ENCODE measurements at places on chromosomes 2 and 18.

DNA sequence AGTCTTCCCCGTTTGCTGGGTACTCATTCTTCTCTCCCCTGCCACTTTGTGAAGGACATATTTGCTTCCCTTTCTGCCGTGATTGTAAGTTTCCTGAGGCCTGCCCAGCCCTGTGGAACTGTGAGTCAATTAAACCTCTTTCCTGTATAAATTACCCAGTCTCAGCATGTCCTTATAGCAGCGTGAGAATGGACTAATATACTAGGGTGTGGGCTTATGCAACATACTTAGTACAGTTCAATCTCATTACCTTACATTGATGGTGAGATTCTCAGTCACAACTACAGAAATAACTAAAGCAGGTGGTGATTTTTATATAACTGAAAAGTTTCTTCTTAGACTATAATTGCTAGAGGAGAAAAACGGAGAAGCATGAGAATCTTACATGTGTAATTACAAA lies 237.9 kb upstream of the MMADHC start:
- DNase-seq = no peak

DNA sequence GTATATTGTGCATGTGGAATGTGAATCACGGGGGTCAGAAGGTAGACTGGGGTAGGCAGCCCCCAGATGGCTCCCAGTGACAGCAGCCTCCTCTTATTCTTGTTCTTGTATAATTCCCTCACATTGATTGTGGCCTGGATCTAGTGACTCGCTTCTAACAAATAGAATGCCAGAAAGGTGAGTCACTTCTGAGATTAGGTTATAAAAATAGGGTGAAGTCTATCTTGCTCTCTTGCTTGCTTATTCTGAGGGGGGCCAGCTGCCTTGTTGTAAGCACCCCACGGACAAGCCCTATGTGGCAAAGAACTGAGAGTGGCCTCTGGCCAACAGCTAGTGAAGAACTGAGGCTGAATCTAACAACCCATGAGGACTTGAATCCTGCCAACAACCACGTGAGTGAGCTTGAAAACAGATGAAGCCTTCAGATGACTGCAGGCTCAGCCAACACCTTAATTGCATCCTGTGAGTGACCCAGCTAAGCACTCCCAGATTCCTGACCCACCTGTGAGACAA lies 15.6 kb upstream of the RMND5A start:
- DNase-seq = peak; percentile 29

GRCh38 chr2:236794176-236794957 lies 224.7 kb downstream of the ACKR3 start:
- no peak for DNase-seq

DNA sequence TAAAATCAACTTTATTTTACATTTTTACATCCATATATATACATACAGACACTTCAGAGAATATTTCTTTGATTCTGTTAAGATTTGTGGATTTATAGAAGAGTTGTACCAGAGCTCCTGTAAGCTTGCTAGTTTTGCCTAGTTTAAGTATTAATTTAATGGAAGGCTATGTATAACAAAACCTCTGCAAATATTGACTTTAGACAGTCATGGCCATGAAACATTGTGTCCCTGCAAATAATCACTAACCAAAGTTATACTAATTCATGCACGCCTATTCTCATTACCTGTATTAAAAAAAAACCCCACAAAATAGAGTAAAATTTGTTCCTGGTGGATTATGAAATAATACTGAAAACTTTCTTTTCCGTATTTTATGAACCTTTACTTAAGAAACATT lies 379.3 kb downstream of the CTNNA2 start:
- DNase-seq = no peak

GRCh38 chr2:171702781-171703556 lies 15.7 kb downstream of the DYNC1I2 start:
- no peak for DNase-seq

DNA sequence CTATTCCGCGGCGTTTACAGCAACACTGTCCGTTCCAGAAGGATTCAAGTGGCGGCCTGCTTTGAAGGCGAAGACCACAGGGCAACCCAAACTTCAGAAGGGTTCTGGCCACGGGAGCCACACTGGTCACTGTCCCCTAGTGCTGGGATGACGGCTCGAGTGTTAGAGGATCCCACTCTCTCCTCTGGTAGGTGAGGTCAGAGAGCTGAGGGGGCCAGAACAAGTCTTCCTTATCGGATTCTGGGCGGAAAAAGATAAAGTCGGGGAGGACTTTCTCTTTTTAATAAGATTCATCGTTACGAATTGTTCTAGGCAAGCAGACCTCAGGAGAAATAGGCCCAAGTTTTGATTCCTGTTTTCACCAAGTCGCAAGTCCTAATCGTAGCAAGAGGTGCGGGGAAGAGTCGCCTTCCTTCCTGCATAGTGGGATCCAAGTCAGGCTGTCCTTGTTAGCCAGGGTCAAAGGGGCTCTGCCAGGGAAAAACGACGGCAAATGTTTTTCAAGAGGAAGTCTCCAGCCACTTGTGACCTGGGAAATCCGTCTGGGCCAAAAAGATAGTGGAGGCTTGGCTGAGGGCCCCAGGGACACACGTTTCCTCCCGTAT lies 864 bp upstream of the MYL12A start:
- peak; percentile 32 for DNase-seq

DNA sequence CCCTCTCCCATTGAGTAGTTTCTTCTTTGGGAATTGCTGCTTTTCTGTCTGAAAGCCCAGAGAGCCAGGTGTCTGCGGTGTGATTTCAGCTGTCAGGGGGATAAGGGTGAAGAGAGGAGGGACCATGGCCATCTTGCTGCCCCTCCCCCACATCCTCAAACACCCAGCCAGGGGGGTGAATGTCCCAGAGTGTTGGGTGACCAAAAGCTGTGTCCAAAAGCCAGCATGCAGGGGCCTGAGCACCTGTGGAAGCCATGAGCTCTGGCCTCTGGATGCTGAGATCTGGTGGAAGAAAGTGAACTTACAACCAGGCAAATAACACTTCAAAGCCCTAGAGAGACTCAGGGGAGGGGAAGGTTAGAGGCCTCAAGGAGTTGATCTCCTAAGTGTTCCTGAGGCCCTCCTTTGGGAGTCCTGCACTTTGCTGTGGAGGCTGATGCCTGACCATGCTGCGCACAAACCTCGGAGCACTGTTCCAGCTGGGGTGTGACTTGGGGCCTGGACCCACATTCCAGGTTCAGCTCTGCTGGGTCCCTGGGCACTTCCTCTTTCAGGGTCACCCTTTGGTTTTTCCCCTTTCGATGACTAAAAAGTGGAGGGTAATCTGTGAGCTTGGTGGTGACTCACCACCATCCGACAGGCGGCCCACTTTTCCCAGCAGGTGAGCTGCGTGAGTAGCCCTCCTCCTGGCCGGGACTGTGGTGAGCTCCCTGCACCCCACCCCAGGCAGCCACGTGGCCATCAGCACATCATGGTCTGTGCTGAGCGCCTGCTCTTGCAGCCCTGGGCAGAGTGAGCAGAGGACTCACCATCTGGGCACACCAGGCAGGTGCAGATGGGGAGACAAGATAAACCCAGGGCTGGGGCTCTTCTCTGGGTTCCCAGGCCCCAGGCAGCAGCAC lies 66.8 kb upstream of the FOSL2 start:
- no peak for DNase-seq

- peak; percentile 11 for DNase-seq
Measured at GRCh38 chr18:55585920-55586561, 2.0 kb downstream of the TCF4 start.

- DNase-seq = peak; percentile 24
Measured at GRCh38 chr2:65017335-65017734, 28.1 kb downstream of the SLC1A4 start.

GRCh38 chr18:3611313-3612090 lies 161.5 kb downstream of the TGIF1 start:
- no peak for DNase-seq

- no peak for DNase-seq
Measured at GRCh38 chr2:52611759-52612158, 1155.8 kb upstream of the CHAC2 start.

GRCh38 chr2:228282376-228282775 lies 100.9 kb upstream of the SPHKAP start:
- DNase-seq = no peak

DNA sequence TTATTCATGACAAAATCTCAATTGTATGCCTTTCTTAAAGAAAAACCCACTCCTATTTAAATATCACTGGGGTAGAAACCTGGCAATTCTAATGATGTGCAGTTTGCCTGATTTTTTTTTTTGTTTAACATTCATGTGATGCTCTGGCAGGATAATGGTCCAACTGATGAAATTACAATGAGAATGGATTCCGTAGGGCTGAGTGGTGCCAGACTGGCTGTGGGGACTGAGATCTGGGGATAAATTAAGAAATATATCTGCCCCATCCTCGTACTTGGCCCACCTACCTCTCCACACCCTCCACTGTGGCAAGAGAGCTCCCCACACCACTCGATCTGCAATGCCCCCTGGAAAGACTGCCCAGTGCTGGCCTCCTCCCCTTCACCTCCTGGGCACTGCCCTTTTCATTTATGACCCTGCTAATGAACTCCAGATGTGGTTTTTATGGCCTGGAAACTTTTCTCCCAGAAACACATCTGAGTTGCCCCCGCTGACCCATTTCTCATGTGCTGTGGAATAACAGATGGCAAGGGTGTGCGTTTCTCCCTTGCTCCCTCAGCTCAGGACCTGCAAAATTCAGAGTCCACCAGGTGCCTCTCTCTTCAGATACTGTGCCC lies 33.0 kb upstream of the RPL37A start:
- DNase-seq = no peak

DNA sequence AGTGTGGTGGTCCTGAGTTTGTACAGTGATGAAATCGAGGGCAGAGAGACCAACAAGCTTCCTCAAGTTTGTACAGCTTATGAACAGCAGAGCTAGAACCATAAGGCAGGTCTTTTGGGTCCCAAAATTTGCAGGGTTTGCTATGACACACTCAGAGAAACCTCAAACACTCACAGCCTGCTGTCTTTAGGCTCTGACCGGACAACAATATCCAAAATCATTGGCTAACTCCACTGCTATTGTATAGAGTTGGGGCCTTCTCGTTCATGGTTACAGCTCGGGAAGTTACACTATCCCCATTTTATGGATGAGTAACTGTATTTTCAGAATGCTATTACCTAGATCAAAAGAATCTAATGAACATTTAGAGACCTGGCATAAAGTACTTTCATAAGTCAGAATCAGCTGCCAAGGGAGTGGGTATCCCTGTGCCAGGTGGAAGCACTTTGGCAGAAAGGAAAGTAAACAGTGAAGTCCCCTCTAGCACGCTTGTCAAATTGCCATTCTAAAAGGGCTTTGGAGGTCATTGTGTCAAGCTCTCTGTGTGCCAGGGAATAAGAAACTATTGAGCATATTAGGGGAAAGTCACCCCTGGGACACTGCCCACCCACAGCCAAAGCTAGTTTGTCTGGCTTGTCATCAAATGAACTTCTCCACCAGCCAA lies 331.8 kb downstream of the ALK start:
- no peak for DNase-seq

GRCh38 chr2:231613331-231613662 lies 20.6 kb downstream of the TEX44 start:
- no peak for DNase-seq

DNA sequence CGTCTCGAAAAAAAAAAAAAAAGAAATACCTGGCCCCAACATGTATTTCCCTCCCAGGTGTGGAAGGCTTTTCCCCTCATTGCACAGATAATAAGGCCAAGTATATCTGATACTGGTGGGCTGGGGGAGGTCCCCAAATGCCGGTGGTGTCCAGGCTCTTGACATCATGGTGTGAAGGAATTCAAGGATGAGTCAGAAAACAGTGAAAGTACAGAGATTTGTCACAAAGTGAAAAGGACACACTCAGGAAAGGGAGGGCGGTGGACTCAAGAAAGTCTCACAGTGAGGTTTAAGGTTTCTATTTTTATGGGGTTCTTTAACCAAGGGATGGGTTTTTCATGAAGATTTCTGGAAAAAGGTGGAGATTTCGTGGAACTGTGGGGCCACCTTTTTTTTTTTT lies 37.8 kb upstream of the FZD5 start:
- DNase-seq = no peak

DNA sequence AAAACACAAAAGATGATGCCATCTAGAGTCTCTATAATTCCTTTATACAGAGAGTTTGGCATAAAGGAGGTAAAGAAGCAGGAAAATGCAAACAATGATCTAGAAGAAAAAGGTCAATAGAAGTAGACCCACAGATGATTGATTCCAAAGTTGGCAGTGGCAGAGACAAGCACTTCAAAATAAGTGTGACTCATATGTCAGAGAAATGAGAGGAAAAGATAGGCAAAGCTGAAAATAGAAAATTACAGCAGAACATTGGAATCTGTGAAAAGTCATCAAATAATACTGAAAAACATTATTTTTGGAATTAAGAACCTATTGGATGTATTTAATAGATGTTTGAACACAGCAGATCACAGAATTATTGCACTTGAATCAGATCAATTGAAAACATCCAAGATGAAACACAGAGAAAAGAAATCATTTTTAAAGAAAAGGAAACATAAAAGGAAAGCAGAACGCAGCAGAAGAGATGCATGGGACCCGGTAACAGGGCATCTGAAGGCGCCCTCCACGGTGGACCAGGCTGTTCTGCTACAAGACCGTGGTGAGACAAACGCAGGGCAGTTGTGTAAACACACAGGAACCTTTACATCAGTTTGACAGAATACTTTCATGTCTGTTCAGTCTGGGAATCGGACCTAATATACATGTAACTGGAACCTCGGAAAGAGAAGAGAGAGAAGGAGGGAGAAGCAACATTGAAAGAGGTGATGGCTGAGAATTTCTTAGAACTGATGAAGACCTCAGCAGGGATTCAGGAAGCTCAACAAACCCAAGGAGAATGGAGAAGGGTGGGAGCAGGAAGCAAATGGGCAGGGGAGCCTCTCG lies 74.6 kb upstream of the GPC1 start:
- no peak for DNase-seq

DNA sequence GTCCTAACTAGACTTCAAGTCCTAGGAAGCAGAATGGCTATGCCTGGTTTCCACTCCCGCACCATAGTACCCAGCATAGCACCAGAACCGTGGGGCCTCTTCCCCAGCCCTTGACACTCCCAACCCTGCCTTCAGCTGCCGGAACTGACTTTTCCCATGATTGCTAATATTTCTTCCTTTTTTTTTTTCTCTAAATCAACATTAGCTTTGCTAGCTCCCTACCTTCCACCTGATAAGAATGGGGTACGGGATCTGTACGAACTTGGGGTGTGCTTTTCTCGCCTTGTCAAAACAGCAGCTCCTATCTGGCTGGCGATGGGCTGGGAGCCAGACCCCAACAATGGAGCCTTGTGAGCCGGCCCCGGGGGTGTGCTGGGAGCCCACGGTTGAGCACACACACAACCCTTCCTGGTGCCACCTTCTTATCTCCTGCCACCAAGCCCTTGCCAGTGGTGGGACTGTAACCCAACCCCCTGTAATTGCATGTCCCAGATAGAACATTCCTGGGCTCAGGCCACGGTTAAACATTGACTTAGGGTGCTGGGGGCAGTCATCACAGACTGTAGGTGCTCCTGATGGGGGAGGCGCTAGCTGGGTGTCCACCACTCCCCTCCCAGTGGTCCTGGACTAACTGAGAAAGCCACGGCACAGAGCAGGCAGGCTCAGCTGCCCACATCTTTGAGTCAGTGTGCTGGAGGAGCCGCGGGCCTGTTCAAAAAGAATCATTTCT lies 213.0 kb upstream of the HAAO start:
- peak; percentile 11 for DNase-seq

All from occipital lobe (tissue), 3 donors.